ENCODE measurements at places on chromosomes 3 and 15.

DNA sequence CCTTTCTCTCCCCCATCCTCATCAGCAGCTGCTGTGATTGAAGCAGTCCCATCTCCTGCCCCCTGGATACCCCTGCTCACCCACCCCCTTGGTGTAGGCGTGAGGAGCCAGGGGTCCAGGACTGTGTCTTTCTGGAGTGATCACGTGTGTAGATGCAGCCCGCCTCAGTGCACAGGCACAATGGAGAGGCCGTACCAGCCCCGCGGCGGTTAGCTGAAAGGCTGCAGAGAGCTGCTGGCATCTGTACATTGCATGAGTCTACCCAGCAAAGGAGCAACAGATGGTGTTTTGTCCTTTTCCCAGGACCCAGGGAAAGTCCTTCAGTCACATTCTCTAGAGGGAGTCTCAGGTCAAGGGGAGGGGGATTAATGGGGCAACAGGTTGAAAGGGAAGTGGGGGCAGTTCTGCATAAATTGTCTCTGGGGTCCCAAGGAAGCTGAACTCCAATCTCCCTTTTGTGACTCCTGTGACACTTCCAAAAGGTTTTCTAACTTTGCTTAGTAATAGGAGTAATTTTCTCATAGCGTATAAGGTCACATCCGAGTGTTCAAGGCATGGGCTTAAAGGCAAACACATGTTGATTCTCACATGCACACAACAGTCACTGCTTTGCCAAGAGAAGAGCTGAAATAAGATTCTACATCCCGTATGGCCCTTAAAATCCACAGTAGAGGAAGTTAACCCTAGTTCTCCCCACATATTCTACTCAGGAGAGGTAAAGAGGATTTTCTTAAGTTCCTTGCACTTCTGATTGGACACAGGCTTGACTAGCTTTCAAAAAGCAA, 7.1 kb downstream of the CSPG5 start:
- DNase-seq = no peak

DNA sequence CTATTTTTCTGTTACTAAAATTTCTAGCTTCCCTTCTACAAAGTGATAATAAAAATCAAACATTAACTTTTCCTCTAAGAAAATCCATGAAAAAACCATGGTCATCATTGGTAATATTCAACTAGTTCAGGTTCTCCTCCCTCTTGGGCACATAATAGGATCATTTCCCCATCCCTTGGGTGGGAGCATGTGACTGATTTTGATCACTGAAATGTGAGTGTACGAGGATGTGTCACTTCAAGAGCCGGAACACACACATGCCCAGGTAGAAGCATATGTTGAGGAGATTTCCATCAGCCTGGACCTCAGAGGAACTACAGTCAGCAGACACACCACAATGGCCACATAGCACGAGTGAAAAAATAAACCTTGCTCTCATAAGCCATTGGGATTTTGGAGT, 36.1 kb downstream of the AP3S2 start:
- no peak for DNase-seq

DNA sequence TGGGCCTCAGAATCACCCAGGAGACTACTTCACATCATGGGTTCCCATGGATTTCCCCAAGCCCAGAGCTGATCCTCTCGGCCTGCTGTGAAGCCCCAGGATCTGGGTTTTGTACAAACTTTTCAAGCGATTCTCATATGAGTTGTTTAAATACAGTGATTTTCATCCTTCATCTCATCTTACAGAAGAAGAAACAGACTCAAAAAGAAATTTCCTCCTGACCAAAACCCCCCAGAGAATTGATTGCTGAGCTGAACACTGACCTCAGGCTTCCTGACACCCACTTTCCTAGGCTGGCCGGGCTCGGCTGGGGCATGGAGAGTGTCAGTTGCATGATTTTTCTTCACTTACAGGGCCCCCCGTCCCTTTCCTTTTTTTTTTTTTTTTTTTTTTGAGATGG, 60.3 kb downstream of the BDH1 start:
- DNase-seq = no peak

DNA sequence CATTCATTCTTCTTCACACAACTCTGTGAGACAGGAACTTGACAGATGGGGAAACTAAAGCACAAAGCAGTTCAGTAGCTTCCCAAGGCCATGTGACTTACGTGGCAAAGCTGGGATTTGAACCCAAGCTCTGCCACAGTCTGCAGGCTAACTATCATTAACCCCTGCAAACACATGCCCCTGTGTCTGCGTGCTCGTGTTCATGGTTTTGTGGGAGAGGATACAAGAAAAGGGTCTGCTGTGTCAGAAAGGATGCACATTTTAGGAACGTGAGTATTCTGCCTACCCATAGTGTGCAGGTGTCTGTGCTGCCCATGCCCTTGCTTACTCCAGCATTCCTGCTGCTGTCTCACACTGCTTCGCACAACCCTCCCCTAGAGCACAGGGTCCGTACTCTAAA, 137.0 kb downstream of the CHDH start:
- no peak for DNase-seq

DNA sequence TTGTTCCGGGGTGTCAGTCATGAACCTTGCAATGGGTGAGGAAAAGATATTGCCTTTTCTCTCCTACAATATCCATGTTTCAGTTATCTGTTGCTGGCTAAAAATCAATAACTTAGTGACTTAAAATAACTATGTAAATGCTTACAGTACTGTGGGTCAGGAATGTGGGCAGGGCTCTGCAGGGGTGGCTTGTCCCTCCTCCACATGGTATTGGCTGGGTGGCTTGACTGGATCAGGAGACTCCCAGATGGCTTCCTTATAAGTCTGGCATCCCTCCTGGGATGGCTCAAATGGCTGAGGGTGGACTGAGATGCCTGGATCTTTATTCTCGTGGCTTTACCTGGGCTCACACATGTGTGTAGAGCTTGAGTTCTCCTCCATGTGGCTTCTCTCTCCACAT, 47.5 kb downstream of the GTPBP8 start:
- DNase-seq = no peak

DNA sequence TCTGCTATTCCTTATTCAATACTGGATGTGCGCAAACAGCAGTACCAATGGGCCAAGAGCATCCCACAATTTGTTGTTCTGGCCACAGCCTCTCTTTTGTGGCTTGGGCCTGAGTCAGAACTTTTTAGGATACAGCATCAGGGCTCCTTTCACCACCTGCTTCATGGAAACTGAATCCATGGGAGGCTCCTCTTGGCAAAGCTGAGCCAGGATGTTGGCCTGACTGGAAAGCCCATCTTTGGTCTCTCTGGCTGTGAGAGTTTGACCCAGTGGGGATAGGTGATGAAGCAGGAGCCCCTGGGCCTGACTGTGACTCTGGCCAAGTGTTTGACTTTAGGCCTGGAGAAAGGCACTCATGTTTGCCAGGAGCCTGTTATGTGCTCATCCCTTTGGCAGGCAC, 27.6 kb downstream of the IL16 start:
- no peak for DNase-seq

GRCh38 chr3:43537225-43537624, 84.6 kb downstream of the ANO10 start:
- DNase-seq = no peak

GRCh38 chr3:124779116-124779515, 48.9 kb downstream of the UMPS start:
- peak; percentile 31 for DNase-seq

- no peak for DNase-seq
Measured at GRCh38 chr3:134111616-134112015, 81.9 kb upstream of the SLCO2A1 start.

- peak; percentile 85 for DNase-seq
Measured at GRCh38 chr3:114624571-114625181, 330.8 kb downstream of the TIGIT start.

DNA sequence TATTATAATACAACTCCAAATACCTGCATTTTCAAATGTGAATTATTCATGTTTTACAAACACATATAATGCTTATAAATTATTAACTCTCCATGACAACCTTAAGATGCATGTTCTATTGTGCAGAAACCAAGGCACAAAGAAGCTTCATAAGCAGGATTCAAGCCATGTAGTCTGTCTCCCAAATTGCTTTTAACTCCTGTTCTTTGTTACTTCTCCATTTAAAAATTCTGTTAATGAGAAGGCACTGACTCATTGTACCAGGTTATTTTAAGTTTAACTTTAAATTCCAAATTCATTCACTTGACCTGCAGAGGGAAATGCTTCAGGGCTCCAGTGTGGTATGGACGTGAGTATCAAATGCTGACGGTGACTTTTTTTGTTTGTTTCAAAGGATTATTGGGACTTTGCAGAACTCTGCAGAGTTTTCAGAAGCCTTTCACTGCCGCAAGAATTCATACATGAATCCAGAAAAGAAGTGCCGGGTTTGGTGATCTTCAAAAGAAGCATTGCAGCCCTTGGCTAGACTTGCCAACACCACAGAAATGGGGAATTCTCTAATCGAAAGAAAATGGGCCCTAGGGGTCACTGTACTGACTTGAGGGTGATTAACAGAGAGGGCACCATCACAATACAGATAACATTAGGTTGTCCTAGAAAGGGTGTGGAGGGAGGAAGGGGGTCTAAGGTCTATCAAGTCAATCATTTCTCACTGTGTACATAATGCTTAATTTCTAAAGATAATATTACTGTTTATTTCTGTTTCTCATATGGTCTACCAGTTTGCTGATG, 100.0 kb downstream of the MME start:
- no peak for DNase-seq

DNA sequence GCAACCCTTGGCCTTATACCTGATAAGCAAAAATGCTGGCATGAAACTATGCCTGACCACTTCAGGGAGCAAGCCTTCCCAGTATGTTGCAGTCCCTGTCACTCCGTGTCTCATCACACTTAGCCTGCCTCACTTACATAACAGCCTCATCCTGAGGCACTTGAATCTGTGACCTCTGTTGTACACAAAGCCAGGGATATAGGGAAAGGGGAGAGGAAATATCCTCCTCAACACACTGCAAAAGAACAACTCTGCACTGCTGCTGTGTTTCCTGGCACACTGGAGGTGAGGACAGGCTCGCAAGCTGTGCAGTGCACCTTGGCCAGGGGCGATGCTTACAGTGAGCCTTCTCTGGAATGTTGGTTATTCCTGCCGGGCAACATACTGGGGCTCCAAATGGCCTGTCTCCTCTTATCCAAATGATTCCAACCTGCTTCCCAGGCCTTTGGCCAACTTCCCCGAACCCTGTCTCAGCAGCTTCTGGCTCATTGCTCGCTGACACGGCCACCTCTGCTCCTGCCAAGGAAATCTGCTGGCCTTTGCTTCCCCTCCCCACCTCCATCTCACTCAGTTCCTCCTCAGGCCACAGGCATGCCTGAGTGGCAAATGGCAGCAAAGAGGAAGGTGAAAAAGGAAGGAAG, 109.2 kb downstream of the CD47 start:
- DNase-seq = peak; percentile 66

- no peak for DNase-seq
Measured at GRCh38 chr15:39106950-39107349, 473.9 kb upstream of the THBS1 start.

GRCh38 chr3:51722362-51722761, 15.5 kb downstream of the GRM2 start:
- DNase-seq = no peak

GRCh38 chr3:17355591-17355990, 386.8 kb downstream of the TBC1D5 start:
- DNase-seq = no peak

GRCh38 chr3:150535204-150535603, 11.1 kb downstream of the SERP1 start:
- no peak for DNase-seq

DNA sequence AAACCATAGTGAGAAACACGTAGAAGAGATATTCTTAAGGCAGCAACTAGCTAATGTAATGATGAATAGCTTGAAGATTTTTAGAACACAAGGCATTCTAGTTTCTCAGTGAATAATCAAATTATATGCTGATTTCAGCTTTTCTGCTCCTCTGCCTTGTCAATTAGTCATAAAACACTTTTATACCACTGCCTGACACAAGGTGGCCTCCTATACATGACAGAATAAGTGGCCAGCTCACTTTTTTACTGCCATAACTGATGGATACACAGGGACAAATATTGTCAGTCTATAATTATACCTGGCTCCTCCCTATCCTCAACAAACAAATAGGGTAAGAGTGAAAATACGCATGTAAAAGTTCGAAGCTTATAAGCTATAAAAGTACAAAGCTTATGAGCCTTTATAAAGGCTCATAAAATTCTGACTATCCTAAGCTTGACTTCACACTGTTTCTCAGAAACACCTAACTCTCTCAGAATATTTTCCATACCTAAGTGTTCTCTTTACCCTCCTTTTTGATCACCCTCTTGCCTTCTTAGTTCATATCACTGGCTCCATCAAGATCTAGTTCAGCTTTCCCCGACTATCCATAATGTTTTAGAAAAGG, 81.6 kb downstream of the HERC1 start:
- DNase-seq = no peak

DNA sequence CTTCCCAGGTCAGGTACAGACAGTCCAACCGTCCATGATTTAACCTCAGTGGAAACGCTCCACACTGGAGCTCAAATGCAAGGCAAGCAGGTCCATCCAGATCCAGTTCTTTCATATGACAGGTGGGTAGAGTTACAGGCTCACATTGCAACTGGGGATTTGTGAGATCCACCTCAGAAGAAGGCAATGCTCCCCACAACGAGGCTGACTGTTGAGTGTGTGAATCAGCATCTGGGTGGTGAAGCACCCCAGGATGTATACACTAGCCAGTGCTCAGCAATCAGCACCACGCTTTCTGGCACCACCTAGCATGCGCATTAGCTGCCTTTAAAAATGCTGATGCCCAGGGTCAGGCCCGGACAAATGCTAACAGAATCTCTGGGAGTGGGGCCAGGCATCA, 343.5 kb upstream of the ICE2 start:
- DNase-seq = no peak

DNA sequence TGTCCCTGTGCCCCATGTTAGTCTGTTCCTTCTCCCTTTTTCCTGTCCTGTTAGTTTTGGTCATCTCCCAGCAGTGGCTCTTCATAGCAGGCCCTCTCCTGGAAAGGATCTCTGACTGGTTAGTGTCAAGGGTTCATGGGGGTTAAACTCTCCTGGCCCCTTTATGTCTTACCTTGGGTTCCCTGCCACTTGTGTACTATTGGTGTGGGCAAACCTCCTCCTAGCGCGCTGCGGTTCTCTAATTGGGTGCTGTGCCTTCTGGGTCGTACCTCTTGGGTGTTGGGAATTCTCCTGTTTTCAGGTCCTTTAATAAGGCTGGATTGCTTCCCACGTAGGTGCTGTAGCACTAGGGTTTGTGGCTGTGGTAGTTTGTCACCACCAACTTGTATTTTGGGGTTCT, 18.8 kb downstream of the GMPS start:
- no peak for DNase-seq

DNA sequence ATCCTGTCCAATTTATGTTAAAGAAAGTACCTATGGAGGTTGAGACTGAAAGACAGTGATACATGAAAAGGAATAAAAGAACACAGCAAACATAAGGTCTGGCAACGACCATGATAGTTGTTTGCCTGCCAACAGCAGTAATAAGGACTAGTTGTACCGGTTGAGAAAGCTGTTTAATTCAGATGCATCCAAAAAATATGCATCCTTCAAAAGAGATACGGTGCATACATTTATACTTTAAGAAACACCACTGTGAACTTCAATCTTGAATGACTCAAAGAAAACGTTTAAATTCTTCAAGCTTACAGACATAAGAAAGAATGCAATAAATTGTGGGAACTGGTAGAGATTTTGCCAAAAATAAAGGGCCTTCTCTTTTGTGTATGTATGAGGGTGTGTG, 492.1 kb downstream of the NLGN1 start:
- DNase-seq = no peak

GRCh38 chr15:77528968-77529319, 103.8 kb downstream of the LINGO1 start:
- peak; percentile 56 for DNase-seq

Measured in left hindlimb (tissue), 1 donor.